ENCODE measurements at places on chromosomes 7 and 10.

DNA sequence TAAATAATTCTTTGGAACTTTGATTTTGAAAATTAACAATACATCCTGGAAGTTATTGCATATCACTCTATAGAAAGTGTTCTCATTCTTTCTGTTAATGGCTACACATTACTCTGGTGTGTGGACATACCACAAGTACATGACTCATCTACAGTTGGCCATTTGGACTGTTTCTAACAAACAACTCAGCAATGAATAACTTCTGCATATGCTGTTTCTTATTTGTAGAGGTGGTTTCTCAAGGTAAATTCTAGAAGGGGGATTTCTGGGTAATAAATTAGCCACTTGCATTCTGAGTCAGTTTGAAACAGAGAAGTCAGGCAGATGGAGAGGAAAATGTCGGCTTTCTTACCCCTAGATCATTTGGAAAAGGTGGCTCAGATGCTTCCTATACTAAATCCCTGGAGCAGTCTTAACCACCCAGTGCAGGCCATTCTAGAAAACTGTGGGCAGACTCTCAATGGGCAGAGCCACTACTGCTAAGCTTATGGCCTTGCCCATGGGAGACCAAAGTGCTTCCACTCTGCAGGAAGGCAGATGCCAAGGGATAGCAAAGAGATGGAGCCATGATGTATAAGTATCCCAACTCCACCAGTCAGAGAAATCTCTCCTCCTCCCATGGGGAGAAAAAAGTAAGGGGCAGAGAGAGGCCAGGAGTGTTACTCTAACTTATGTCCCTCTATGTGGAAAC, 194.0 kb upstream of the PLPP4 start:
- DNase-seq, result no peak

DNA sequence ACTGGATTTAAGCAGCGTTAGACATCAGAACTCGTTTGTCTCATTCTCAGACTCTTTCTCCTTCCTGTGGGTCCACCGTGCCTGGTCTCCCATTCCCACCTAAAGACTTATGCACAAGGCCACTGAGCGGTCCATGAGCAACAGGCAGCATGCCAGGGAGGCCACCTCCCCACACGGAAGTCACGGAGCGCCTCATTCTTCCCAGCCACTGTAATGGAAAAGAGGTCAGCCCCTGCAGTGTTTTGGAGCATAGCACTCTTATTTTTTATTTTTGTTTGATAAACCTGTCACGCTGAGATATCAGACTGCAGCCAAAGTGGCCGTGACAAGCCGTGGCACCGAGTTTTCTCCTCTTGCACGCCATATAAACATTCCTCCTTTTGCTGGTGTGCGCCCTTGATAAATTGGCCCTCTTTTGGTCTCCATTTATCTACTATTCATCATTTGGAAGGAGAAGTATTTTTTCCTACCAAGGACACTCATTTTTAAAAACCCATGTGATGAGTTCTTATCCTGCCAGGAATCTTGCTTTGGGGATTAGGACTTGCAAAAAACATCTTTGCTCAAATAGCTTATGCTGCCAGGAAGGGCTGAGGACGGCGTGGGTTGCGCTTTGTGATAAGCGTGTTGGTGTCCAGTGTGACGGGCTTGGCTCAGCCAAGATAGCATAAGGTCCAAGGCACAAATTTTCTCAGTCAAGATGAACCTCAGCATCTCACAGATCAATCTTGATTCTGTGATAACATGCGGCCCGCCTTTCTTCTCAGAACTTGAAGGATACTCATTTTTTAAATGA, 206.0 kb downstream of the CCDC3 start:
- no peak for DNase-seq

GRCh38 chr7:108015740-108016139, 12.8 kb upstream of the LAMB1 start:
- no peak for DNase-seq

- DNase-seq, result no peak
Observed at GRCh38 chr10:74898201-74898976, 72.0 kb downstream of the KAT6B start.

- DNase-seq, result no peak
Observed at GRCh38 chr10:16436367-16436757, 448 bp upstream of the PTER start.

DNA sequence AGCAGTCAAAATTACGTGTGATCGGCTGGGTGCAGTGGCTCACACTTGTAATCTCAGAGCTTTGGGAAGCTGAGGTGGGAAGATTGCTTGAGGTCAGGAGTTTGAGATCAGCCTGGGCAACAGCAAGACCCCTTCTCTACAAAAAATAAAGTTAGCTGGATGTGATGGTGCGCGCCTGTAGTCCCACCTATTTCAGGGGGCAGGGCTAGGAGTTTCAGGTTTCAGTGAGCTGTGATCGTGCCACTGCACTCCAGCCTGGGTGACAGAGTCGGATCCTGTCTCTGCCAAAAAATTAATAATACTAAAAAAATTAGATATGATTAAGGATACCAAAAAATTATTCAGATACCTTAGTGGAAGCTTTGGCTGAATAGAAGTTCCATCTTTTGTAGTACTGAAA, 136.4 kb downstream of the SDK1 start:
- no peak for DNase-seq

- no peak for DNase-seq
Observed at GRCh38 chr10:24385776-24386175, 176.8 kb downstream of the KIAA1217 start.

DNA sequence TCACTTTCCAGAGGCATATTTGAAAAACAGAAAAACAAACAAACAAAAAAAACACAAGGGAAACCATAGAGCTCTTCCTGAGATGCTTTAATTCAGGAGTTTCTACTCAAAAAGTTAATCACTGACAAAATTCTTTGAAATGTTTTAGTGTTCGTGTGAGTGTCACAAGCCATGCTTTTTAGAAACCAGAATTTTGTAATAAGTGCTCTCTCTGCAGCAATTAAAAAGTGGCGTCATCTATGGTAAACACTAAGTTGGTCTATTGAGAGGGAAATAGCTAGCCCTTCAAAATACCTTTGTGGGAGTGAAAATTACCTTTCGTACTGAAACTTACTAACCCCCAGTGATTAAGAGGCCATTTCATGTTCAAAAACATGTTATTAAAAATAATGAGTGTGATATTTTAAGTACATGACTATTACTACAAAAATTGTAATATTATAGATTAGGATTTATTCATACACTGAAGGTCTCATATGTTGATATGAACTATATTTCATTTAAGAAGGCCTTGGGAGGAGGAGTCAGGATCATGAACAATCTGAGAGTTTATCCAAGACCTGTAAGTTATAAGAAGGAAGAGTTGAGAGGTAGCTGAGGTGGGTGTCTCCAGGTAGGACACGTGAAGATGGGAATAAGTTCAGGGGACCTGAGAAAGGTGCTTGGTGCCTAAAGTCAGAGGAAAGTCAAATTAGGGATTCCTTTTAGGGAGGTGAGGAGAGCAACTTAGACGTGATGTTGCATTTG, 94.6 kb downstream of the PPP1R9A start:
- DNase-seq, result no peak

GRCh38 chr7:157090485-157091165, 48.1 kb upstream of the UBE3C start:
- DNase-seq, result no peak

DNA sequence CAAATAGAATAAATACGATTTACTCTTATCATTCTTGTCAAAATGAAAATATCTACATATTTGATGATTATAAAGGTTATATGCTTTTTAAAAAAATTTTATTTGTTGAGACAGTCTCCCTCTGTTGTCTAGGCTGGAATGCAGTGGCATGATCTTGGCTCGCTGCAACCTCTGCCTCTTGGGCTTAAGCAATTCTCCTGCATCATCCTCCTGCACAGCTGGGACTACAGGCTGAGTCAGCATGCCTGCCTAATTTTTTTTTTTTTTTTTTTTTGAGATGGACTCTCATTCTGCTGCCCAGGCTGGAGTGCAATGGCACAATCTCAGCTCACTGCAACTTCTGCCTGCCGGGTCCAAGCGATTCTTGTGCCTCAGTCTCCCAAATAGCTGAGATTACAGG, 48.9 kb downstream of the PUS7 start:
- no peak for DNase-seq

- DNase-seq, result no peak
Observed at GRCh38 chr7:24192053-24192452, 91.9 kb upstream of the NPY start.

DNA sequence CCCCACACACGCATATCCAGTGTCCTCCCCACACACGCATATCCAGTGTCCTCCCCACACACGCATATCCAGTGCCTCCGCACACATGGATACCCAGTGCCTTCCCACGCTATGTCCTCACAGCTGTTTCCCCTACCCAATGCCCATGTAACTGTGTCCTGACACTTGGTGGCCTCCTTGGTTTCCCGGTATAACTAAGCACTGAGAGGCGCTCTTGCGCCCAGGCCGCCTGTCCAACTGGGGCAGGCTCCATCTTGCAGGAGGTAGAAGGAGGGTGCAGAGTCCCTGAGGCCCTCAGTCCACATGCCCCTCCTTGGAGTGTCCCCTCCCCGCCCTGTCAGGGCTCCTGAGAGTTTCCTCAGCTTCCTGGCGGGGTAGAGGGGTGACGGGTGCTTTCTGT, 535.6 kb downstream of the DNAJB6 start:
- DNase-seq, result no peak

DNA sequence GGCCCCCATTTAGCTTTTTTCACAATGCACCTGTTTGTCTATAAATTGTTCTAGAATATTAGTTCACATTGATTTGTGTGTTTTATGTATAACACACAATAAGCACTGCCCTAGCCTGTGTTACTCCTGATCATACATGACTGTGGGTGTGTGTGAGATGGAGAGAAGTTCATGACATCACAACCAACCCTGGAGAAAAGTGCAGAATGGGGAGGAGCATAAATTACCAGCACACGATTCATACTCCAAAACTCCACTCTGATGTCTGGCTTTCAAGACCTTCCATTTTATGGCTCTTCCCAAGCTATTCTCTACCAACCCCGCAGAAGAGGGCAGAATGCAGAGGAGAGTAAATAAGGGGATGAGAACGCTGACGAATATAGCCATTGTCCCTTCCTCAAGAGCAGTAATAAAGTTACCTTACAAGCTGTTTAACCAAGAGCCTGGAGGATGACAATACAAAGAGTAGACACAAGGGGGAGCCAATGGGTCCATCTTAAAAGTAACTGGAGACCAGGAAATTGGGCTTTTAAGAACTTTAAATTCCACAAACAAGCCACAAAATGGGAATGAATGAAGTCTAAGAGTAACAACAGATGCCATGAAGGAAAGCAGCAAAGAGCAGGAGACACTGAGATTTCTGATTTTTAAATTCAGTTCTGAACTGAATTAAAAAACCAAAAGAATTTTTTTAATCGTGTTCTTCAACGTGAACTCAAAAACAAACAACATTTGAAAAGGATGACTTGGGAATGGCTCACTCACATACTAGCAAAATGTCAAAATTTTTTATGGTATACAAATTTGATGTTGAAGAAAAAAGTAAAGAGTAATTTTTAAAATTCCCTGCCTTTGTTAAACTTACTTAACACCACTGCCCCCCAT, 159.6 kb downstream of the PARD3 start:
- peak; percentile 57 for DNase-seq

GRCh38 chr7:22895140-22895827, 72.6 kb upstream of the TOMM7 start:
- DNase-seq, result no peak

DNA sequence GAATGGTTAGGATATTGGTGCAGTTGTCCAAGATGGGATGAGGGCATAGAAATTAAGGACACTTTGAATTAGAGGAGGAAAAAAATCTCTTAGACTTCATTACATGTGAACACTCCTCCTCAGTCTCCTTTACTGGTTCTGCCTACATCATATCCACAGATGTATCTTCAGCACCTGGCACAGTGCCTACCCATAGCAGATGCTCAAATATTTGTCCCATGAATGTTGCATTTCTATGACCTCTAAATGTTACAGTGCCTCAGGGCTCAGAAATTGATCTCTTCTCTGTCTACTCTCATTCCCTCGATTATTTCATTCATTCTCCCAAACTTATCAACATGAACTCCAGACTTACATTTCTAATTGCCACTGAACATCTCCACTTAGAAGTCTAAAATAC, 17.1 kb downstream of the CNNM1 start:
- DNase-seq, result no peak

Measured in WTC11 (cell line).